ENCODE measurements at places on chromosomes 2 and 18. TPM values are rescaled to one million over a fixed set of nuclear protein-coding genes. Genes with fewer than 3 reads are reported as not detected.

PID1 gene
- 42.0 TPM for total RNA-seq

IL1F10 gene
- not detected for total RNA-seq

POTEI gene
- total RNA-seq, result 0.98 TPM

SH2D6 gene
- total RNA-seq, result not detected

RMC1 gene
- 33.0 TPM for total RNA-seq

VWC2L gene
- not detected for total RNA-seq

CDCA7 gene
- total RNA-seq, result 2.3 TPM

C2orf80 gene
- total RNA-seq, result not detected

GPR17 gene
- not detected for total RNA-seq

HOXD1 gene
- 1.3 TPM for total RNA-seq

- no peaks in the 10 kb centered on the region for H3K27me3 ChIP-seq
- H3K4me3 ChIP-seq, result no peak overlapping the region
- H3K27ac ChIP-seq, result no peak overlapping the region
- no peaks in the 10 kb centered on the region for H3K36me3 ChIP-seq
Observed at GRCh38 chr18:39455285-39455684, 1889.7 kb upstream of the CELF4 start.

GRCh38 chr2:125654226-125654625 lies 1001.7 kb upstream of the GYPC start:
- H3K36me3 ChIP-seq, result no peaks in the 10 kb centered on the region
- no peaks in the 10 kb centered on the region for H3K4me1 ChIP-seq
- H3K27me3 ChIP-seq, result no peaks in the 10 kb centered on the region
- H3K4me3 ChIP-seq, result no peak overlapping the region
- no peak overlapping the region for H3K27ac ChIP-seq
- DNase-seq, result no peak

DNA sequence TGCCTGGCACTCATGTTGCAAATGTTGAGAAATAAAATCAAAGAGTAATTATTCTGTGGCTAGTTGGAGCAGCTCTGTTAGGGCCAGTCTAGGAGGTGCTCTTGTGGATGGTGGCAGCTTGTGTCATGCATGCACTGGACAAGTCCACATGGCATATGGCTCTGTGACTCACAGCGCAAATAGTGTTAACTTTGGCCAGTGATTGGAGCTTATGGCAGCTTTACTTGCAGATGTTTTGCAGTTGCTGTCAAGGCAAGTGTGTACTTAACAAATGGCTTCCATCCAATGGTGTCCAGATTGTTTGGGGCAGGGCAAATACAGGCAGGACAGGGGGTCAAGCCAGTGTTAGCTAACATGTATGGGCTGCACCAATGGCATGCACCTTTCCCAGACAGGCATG lies 26.1 kb upstream of the TMX3 start:
- no peak for DNase-seq
- no peaks in the 10 kb centered on the region for H3K36me3 ChIP-seq
- H3K4me3 ChIP-seq, result no peak overlapping the region
- H3K27ac ChIP-seq, result no peak overlapping the region

DNA sequence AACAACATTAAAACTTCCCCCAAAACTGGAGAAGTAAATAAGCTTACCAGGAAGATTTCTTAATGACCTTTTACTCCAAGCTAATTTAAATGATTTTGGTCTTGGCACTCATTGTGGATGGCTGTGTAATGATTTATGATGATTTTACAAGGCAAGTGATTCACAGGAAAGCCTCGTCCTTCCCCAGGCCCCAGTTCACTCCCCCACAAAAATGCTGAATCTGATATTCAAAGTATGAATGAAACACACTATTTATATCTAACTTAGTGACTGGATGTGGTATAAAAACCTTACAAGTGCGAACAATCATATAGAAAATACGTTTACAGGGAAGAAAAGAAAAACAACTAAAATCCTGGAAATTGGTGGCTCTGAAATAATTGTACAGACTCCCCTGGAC lies 49.8 kb downstream of the ZNF516 start:
- no peak overlapping the region for H3K27ac ChIP-seq
- H3K36me3 ChIP-seq, result peaks cover 6% of the 10 kb centered on the region
- H3K4me3 ChIP-seq, result no peak overlapping the region

DNA sequence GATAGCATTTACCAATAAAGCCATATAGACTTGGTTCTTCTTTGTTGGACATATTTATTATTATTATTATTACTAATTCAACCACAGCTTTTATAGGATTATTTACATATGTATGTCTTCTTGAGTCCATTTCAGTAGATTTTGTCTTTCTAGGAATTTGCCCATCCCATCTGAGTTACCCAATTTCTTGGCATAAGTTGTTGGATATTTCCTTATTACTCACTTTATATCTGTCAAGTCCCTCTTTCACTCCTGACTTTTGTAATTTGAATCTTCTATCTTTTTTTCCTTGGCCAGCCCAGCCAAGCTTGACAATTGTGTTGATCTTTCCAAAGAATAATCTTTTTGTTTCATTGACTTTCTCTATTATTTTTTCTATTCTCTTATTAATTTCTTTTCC lies 543.7 kb downstream of the SUCLG1 start:
- H3K27me3 ChIP-seq, result no peaks in the 10 kb centered on the region
- no peaks in the 10 kb centered on the region for H3K4me1 ChIP-seq
- no peak overlapping the region for H3K27ac ChIP-seq
- DNase-seq, result no peak
- H3K4me3 ChIP-seq, result no peak overlapping the region

DNA sequence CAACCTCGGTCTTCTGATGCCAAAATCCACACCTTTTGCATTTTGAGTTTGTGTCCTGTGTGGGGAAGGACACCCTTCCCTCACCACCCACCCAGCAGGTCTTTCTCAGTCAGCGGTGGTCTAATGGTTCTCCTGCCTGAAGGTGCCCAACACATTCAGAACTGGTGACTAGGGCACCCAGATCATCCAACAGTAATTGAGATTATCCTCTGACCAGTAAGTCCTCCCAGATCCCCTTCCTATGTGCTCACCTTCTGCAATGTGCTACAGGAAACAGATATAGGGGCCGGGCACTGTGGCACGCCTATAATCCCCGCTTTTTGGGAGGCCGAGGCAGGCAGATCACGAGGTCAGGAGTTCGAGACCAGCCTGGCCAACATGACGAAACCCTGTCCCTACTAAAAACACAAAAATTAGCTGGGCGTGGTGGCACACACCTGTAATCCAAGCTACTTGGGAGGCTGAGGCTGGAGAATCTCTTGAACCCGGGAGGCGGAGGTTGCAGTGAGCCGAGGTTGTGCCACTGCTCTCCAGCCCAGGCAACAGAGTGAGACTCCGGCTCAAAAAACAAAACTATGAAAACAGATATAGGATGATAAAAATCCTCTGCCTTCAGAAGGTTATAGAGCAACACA lies 56.2 kb downstream of the REEP1 start:
- no peaks in the 10 kb centered on the region for H3K27me3 ChIP-seq
- no peak for DNase-seq
- no peak overlapping the region for H3K4me3 ChIP-seq
- H3K36me3 ChIP-seq, result no peaks in the 10 kb centered on the region

GRCh38 chr2:113962692-113963480 lies 73.0 kb downstream of the ACTR3 start:
- H3K27me3 ChIP-seq, result no peaks in the 10 kb centered on the region
- no peaks in the 10 kb centered on the region for H3K4me1 ChIP-seq
- DNase-seq, result no peak
- H3K27ac ChIP-seq, result no peak overlapping the region
- H3K36me3 ChIP-seq, result no peaks in the 10 kb centered on the region

DNA sequence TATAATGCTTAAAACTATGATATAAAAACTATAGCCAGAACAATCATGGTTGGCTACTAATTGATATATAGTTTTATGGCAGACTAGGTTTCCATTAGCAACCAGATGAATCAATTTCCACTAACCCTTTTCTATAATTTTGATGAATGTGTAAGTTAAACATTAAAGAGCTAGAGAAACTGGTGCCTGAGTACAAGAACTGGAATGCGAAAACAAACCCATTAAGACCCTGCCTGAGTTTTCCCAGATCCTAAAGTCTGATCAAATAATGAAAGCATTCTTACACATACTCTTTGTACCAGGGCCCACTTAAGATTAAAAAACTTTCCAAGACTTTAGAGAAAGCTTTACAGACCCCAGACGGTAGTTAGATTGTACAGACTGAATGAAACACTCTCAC lies 21.3 kb downstream of the MRPL19 start:
- no peak overlapping the region for H3K27ac ChIP-seq
- no peaks in the 10 kb centered on the region for H3K4me1 ChIP-seq
- H3K36me3 ChIP-seq, result no peaks in the 10 kb centered on the region
- DNase-seq, result no peak
- no peak overlapping the region for H3K4me3 ChIP-seq

GRCh38 chr2:85704800-85705679 lies 10.9 kb downstream of the GNLY start:
- no peak overlapping the region for H3K4me3 ChIP-seq
- no peaks in the 10 kb centered on the region for H3K27me3 ChIP-seq
- no peaks in the 10 kb centered on the region for H3K36me3 ChIP-seq
- peak overlapping the region; percentile 73 for H3K27ac ChIP-seq

GRCh38 chr2:37637190-37637860 lies 34.1 kb downstream of the CDC42EP3 start:
- no peak overlapping the region for H3K4me3 ChIP-seq
- H3K27me3 ChIP-seq, result no peaks in the 10 kb centered on the region
- no peak overlapping the region for H3K27ac ChIP-seq
- H3K36me3 ChIP-seq, result no peaks in the 10 kb centered on the region
- no peaks in the 10 kb centered on the region for H3K4me1 ChIP-seq

DNA sequence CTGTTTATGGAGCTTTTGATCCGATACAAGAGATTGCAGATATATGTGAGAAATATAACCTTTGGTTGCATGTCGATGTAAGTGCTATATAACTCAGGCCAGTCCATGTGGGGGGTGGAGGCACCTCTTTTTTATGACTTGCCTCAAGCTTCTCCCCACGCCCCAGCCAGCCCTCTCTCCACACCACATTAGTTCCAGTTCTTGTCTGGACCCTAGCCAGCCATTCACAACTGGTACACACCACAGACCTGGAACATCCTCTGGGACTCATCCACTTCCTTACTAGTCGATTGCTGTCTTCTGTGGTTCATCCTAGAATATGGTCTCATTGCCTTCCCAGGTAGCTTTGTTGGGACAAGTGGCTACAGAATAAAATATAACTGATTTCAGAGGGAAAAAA lies 31.0 kb downstream of the GAD1 start:
- no peaks in the 10 kb centered on the region for H3K36me3 ChIP-seq
- no peaks in the 10 kb centered on the region for H3K4me1 ChIP-seq
- no peak for DNase-seq
- no peak overlapping the region for H3K4me3 ChIP-seq
- H3K27ac ChIP-seq, result no peak overlapping the region

GRCh38 chr2:64469261-64469660 lies 15.3 kb downstream of the LGALSL start:
- no peak for DNase-seq
- H3K36me3 ChIP-seq, result no peaks in the 10 kb centered on the region

- no peaks in the 10 kb centered on the region for H3K36me3 ChIP-seq
- no peak for DNase-seq
- H3K4me3 ChIP-seq, result no peak overlapping the region
- H3K27me3 ChIP-seq, result no peaks in the 10 kb centered on the region
Observed at GRCh38 chr2:20174410-20174809, 50.5 kb downstream of the SDC1 start.

DNA sequence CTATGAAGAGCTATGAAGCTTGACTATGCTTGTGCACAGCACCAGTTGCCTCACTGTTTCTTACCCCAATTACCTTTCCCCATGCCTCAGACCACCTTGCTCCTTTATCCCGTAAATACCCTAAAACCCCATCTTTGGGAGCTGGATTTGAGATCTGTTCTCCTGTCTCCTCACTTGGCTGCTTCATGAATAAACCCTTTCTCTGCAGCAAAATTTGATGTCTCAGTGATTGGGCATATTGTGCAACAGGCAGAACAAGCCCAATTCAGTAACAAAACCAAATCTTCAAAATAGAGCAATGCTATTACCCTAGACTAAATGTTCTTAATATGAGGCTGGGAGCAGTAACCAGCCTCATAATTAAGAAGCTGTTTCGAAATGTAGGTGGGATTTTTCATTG lies 3.5 kb upstream of the SSB start:
- no peaks in the 10 kb centered on the region for H3K4me1 ChIP-seq
- H3K4me3 ChIP-seq, result no peak overlapping the region
- DNase-seq, result no peak
- H3K36me3 ChIP-seq, result no peaks in the 10 kb centered on the region

GRCh38 chr2:207121784-207122183 lies 44.0 kb downstream of the KLF7 start:
- no peak overlapping the region for H3K4me3 ChIP-seq
- H3K27ac ChIP-seq, result no peak overlapping the region
- no peaks in the 10 kb centered on the region for H3K4me1 ChIP-seq
- DNase-seq, result no peak
- no peaks in the 10 kb centered on the region for H3K36me3 ChIP-seq

DNA sequence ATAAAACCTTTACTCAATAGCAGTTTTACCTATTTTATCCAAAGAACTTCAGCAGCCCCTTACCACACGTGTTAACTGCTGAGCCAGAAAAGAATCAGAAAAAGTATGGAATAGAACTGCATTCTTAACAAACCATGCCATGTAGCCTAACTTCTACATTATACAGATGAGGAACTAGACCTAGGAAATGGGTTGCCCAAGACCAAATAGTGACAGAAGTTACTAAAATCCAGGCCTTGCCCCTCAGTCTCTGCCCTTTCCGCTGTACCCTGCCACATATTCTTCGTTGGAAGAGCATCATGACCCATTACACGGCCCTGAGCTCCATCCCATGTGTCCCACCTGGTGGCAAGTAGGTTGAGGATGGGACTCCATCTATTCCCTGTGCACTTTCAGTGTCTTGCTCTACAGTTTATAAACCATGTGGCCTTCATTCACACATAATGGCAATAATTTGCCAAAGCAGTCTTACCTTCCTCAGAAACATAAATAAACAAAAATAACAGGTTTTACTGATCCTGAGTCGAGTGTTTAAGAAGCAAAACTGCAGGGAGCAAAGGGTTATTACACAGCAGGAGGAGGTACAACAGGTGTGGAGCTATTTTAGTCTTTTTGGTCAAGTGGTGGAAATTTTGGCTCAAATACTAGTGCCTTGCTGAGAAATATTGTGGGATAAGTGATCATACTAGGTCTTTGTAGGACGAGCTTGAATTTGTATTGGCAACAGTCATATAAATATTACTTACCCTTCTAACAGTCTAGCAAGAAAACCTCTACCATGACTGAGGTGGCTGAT lies 46.5 kb downstream of the HNRNPLL start:
- no peak for DNase-seq
- no peak overlapping the region for H3K4me3 ChIP-seq
- H3K4me1 ChIP-seq, result no peaks in the 10 kb centered on the region
- H3K27me3 ChIP-seq, result no peaks in the 10 kb centered on the region
- H3K36me3 ChIP-seq, result no peaks in the 10 kb centered on the region
- H3K27ac ChIP-seq, result no peak overlapping the region

- H3K4me1 ChIP-seq, result no peaks in the 10 kb centered on the region
- no peaks in the 10 kb centered on the region for H3K27me3 ChIP-seq
- no peaks in the 10 kb centered on the region for H3K36me3 ChIP-seq
Observed at GRCh38 chr2:122340246-122340645, 584.8 kb downstream of the TSN start.
